Daoy (cell line): ENCODE measurements at places on chromosomes 3 and 15.

- DNase-seq: no peak
These were observed 308.2 kb downstream of the ULK4 start for GRCh38 chr3:41653571-41654239.

DNA sequence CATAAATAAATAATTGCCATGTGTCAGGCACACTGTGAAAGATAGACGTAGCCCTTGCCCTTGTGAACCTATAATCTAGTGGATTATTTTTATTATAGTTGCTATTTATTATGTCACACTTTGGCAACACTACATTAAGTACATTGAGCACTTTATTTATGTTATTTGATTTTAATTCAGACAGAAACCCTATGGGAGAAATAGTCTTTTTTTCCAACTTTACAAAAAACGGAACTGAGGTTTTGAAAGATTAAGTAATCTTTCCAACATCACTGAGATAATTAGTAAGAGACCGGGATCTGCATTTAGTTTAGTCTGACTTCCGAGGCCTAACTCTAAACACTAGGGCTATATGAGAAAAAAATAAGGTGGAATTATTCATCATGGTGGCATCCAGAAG lies 2.8 kb upstream of the FILIP1L start:
- DNase-seq: no peak

DNA sequence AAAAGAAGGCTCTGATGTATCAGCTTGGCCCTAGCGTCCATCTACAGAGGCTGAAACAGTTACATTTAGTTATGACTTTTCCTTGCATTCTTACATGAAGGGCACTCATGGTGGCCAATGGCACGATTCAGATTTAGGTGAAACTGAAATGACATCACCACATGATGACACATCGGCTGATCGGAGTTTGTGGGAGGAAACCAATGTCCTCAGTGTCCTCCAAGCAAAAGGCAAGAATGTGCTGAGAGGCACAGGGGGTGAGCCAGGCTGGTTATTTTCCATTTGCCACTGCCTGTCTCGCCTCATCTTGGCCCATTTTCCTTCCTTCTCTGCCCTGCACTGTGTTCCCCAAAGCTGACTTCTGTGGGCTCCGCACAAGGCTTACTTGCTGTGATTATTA lies 34.4 kb downstream of the TARS3 start:
- DNase-seq: peak; percentile 39

DNA sequence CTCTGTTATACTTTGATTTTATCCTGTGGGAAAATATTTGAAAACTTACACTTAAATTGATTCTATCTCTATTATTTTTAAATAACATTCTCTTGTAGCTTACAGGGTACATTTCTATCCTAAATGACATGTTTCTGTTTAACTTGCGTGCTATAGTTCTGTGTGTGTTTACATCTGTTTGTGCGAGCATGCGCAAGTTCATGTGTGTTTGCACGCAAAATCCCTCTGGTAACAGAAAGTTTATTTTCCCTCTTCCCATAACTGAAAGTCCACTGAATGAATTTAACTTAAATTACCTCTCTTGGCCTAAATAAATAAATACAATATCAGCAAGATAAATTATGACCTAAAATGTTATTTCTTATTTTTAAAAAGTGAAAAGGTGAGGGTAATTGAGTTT lies 117.3 kb upstream of the NEO1 start:
- no peak for DNase-seq

GRCh38 chr3:128489927-128490649 lies 2.9 kb downstream of the GATA2 start:
- peak; percentile 63 for DNase-seq

DNA sequence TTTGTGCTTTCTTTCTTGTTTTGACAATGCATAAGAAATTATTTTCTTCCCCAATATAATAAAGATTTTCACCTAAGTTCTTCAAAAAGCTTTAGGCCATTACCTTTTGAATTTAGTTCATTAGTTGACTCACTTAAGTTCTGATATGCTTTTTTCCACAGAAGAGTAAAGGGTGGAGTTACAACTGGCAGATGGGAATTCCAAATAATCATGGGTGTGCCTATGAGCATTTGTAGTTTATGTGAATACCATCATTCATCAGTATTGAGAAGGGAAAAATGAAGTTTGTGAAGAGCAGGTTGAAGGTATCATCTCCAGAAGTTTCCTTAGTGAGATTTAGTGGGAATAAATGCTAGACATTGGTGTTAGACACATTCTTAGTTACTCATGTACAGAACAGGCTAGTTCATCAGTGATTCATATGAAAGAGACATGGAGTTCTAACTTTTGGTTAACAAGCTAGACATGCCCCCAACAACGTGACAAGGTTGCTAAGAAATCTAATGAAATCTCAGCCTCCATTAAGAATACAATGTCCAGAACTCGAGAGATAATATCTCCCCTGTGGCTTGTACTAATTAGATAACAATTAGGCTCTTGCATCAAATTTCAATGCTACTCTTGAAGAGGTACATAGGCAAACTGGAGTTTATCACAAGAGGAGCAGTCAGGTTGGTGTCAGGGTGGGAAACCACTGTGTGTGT lies 16.9 kb upstream of the ALCAM start:
- DNase-seq: no peak

DNA sequence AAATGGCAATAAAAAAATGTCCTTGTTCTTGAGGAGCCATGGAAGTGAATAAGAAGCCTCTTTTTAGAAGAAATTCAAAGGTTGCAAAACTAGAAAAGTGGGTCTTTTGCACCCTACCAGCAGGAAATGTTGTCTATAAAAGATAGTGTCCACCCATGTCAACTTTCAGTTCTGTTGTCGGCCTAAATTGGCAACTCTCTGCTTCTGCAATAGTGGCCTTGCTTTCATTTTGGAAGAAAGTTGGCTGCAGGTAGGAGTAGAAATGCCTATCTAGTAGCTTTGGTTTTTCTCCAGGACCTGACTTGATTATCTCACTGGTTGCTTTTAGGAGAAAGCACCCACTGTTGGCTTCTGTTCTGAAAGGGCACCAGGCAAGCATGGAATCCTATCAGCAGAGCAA lies 85.4 kb downstream of the TMEM108 start:
- DNase-seq: no peak

DNA sequence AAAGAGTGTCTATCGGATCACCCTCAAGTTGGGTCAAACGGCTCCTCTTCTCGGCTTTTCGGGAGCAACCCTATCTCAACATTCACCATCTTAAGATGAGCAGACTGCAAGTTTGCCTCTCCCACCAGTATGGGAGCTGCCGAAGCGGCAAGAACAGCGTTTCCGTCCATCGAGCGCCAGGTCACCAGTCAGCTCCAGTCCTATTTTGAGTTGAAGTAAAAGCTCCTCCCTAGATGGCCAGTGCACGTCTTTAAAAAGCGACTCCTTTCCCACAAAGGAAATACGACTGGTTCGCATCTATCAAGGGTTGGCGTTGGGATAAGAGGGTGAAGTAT lies 369 bp upstream of the U2SURP start:
- no peak for DNase-seq

DNA sequence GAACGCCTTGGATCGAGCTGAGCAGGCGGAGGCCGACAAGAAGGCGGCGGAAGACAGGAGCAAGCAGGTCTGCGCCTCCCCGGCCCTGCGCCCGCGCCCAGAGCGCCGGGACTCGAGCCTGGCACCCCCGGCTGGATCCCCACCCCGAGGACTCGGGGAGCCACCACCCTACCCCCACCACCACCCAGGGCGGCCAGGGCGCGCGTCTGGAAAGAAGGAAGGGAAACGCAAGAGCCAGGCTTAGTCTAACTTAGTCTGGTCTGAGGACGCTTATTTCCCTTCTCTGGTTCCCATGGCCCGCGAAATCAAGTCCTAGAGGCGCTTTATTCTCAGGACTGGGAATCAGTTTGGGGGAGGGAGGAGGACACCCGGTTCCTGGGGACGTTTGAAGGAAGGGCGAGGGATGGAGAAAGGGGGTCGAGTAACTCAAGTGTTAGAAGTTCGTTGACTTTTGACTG lies 359 bp downstream of the TPM1 start:
- DNase-seq: no peak
